ENCODE measurements at places on chromosomes 12 and 14. TPM values are rescaled to one million over a fixed set of nuclear protein-coding genes. Genes with fewer than 3 reads are reported as not detected.

Gene TAS2R9
- not detected for total RNA-seq

Gene GUCY2C
- total RNA-seq: not detected

Gene CD69
- total RNA-seq: 0.75 TPM

Gene TOMM20L
- not detected for total RNA-seq

Gene IFNG-AS1
- total RNA-seq: not detected

Gene RFLNA
- total RNA-seq: not detected

Gene EXOC3L4
- 2.0 TPM for total RNA-seq

Gene RASAL1
- 0.69 TPM for total RNA-seq

Gene TBC1D30
- total RNA-seq: 16.8 TPM

Gene GDF3
- total RNA-seq: not detected

Gene OTX2
- total RNA-seq: not detected

Gene CD163
- total RNA-seq: not detected

Gene TSPAN19
- not detected for total RNA-seq

Gene ZNF641
- total RNA-seq: 10.9 TPM

Gene NANOG
- total RNA-seq: not detected

- no peak for DNase-seq
- H3K27me3 ChIP-seq: peaks cover 51% of the 10 kb centered on the region
- no peak overlapping the region for H3K27ac ChIP-seq
- peaks cover 7% of the 10 kb centered on the region for H3K4me1 ChIP-seq
- peak overlapping the region; percentile 62 for H3K4me3 ChIP-seq
Measured at GRCh38 chr14:38208618-38209562, 1.2 kb downstream of the SSTR1 start.

DNA sequence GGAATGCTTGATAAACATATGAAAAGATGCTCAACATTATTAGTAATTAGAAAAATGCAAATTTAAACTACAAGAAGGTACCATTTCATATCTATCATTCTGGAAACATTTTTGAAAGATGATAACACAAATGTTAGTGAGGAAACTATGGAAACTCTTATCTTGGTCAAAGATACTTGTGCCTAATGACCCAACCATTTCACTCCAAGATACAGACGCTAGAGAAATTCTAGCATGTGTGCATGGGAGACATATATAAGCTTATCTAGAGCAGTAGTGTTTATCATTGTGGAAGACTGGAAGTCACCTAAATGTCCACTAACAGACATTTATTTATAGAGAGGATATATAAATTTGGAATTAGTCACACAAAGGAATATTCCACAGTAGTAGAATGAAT lies 143.1 kb upstream of the HMGA2 start:
- no peak overlapping the region for H3K4me3 ChIP-seq
- H3K27me3 ChIP-seq: no peaks in the 10 kb centered on the region
- no peaks in the 10 kb centered on the region for H3K36me3 ChIP-seq

DNA sequence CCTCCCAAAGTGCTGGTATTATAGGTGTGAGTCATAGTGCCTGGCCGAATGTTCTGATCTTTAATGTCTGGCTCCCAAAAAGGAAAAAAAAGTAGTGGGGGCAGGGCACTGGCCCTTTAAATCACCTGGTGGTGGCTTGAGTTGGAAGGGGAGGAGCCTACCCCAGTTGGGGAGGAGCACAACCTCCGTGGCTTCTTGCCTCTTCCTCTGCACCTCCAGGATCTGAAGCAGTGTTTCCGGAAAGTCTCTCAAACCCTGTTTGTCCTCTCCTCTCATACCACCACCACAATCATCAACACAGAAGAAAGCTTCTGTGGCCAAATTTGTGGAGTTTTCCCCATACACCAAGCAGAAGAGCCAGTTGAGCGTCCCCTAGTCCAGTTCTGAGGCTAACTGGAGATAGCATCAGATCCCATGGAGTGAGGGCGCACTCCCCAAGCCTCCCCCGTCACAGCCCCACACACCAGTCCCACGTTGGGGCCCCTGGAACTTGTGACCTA lies 24.3 kb upstream of the RCOR1 start:
- no peak overlapping the region for H3K4me3 ChIP-seq
- H3K27me3 ChIP-seq: no peaks in the 10 kb centered on the region
- peak; percentile 78 for DNase-seq
- H3K4me1 ChIP-seq: peaks cover 12% of the 10 kb centered on the region
- no peak overlapping the region for H3K27ac ChIP-seq

DNA sequence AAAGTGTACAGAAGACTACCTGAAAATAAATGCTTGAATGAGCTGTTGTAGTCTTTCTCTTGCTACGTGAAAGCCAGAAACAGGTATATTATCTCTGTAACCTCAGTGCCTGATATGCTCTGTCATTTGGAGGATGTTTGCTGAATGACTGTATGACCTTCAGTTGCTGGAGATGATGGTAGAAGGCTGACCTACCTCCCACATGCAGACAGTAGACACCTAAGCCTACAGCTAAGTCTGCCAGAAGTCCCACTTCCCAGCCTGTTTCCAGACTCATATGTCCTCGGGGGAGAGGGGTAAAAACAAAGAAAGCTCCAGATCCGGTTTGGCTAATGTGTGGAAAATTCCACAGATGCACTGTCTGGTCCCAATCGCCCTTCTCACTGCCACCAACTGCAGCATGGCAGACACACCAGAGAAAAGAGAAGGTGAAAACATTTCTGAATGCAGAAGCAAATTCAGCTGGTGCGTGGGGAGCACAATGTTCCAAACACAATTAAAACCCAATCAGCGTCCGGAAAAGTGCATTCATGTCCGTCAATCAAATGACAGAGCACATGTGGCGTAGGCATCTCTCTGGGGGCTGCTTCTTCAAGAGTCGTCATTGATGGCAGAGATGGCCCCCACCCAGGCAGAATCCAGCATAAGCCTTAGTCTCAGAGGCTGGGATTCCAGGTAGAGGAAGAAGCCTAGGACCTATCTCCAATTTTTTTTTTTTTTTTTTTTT lies 76.3 kb upstream of the TBX3 start:
- DNase-seq: peak; percentile 95
- peak overlapping the region; percentile 89 for H3K27ac ChIP-seq
- H3K4me1 ChIP-seq: peaks cover 25% of the 10 kb centered on the region
- no peak overlapping the region for H3K4me3 ChIP-seq
- H3K27me3 ChIP-seq: no peaks in the 10 kb centered on the region
- no peaks in the 10 kb centered on the region for H3K36me3 ChIP-seq

GRCh38 chr14:92496191-92496857 lies 17.3 kb upstream of the RIN3 start:
- H3K4me1 ChIP-seq: 0 out of 2 replicates have a peak, but pooled peaks cover under 1% of the 10 kb centered on the region
- H3K36me3 ChIP-seq: no peaks in the 10 kb centered on the region
- no peaks in the 10 kb centered on the region for H3K27me3 ChIP-seq
- H3K27ac ChIP-seq: no peak overlapping the region

GRCh38 chr14:59698793-59699192 lies 122.2 kb upstream of the CCDC175 start:
- no peaks in the 10 kb centered on the region for H3K4me1 ChIP-seq
- no peaks in the 10 kb centered on the region for H3K36me3 ChIP-seq
- H3K4me3 ChIP-seq: no peak overlapping the region
- peaks cover 18% of the 10 kb centered on the region for H3K27me3 ChIP-seq
- peak; percentile 75 for DNase-seq
- no peak overlapping the region for H3K27ac ChIP-seq

- H3K4me3 ChIP-seq: no peak overlapping the region
- no peaks in the 10 kb centered on the region for H3K27me3 ChIP-seq
- H3K36me3 ChIP-seq: no peaks in the 10 kb centered on the region
- H3K4me1 ChIP-seq: no peaks in the 10 kb centered on the region
Measured at GRCh38 chr12:92445253-92446082, 257.3 kb upstream of the PLEKHG7 start.

DNA sequence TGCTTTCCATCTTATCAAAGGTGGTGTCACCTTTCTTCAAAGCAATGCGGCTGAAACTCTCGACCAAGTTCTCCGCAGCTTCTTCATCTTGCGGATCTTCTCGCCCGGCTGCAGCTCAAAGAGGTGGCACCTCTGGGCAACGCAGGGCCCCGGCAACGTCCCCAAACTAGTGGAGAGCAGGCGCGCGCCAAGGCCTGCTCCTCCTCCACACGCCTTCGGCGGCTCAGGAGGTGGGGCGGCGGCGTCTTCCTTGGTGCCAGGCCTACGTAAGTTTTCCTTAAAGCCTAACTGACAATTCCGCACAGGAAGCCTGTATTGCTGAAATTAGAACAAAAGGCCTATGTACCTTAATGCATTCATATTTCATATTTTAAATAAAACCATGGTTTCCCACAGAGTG lies 112.0 kb downstream of the TMX1 start:
- H3K27me3 ChIP-seq: no peaks in the 10 kb centered on the region
- H3K36me3 ChIP-seq: no peaks in the 10 kb centered on the region
- DNase-seq: no peak
- H3K4me1 ChIP-seq: no peaks in the 10 kb centered on the region
- no peak overlapping the region for H3K4me3 ChIP-seq

DNA sequence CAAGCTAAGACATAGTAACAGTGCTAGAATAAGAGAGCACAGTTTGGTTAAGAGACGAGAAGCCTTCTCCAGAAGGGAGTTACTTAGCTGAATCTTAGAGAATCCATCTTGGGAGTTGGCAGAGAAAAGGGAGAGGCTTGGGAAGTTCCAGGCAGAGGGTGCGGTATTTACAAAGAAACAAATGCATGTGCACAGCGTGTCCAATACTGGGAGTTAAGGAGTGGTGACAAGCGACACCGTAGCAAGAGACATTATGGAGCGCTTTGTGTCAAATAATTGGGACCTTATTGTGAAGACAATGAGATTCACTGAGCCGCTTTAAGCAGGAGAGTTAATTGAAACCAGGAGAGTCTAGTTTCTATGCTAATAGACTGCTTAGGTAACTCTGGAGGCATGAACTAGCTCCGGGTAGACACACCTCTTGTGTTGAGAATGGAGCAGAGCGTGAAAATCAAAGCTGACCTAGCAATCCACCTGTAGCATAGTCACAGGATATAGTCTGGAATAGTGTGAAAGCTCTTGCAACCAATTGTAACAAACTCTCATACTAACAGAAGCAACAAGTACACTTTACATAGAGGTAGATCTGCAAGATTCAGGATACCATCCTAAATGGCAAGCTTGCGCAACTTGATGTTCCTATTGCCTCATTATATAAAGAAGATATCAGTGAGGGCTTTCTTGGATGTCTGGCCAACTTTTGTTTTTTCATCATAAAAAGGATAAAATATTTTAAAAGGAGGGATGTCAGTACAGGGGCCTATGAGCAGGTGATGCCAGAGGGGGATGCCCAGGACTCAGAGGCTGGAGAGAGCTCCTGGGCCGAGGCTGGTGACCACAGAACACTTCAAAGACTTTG lies 5.3 kb downstream of the ALDH1L2 start:
- no peak for DNase-seq
- peaks cover 5% of the 10 kb centered on the region for H3K4me1 ChIP-seq
- H3K4me3 ChIP-seq: no peak overlapping the region
- no peaks in the 10 kb centered on the region for H3K36me3 ChIP-seq
- no peaks in the 10 kb centered on the region for H3K27me3 ChIP-seq

DNA sequence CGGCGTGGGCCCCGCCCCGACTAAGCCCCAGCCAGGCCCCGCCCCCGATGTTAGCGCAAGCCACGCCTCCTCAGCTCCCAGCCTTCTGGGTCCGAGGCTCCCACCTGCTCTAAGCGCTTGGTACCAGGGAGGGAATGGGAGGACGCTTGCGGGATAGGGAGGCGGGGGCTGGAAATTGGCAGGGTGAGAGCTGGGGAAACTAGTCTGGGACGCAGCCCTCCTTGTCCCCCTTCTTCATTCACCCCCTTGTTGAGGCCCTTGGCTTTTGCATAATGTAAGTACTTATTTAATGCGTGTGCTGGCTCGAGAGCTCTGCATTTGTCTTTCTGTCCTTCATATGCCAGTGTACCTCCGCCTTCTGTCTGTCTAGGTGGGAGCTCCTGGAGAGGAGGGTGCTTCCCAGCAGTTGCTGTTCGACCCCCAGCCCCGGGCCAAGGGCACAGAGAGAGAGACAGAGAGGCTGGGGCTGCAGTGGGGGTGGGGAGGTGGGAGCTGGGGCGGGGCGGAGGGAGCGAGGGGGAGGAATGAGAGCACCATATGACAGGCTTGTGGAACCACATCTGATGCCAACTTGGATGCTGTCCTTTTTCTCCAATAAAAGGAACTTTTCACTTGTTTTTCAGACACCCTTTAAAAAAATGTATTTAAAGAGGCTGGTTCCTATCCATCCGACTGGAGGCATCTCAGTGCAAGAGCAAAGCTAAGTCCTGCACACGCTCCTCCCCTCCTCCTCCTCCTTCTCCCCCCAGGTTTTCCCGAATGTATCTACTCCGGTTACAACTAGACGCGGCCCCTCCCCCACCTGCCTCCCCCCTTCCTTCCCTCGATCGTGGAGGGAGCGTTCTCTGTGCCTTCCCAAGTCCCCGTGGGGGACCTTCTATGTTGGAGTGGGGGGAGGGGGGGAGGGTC lies 25.6 kb upstream of the MAP1LC3B2 start:
- H3K4me3 ChIP-seq: peak overlapping the region; percentile 68
- H3K27me3 ChIP-seq: no peaks in the 10 kb centered on the region
- H3K27ac ChIP-seq: peak overlapping the region; percentile 52
- peaks cover 30% of the 10 kb centered on the region for H3K4me1 ChIP-seq
- DNase-seq: peak; percentile 81

DNA sequence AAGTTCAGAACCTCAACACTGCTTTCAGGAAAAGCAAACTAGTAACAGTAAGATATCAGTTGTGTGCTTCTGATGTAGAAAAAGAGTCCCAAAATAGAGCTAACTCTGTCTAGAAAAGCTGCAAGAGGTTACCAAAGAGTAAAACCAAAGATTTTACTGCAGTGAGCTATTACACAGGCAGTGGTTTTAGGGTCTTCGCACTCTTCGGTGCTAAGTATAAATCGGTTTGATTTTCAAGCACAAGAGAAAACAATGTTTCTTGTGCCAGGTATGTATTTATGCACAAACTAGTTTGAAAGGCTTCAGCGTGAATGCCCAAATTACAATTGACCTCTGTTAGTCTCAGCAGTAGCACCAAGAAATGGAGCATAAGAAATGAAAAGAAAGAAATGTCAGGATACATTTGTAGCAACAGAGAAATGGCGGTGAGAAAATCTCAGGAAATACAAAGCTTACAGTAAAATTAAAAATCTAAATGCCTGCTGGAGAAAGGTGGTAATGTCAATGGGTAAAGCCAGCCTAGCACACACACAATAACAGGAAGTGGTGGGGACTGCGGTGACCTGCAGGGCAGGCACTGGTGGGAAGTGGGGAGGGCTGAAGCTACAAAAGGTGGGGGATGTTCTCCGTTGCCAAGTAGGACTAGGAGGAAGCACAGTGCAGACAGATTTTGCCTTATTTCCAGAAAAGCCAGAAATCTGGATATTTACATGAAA lies 18.0 kb upstream of the DYRK2 start:
- no peaks in the 10 kb centered on the region for H3K4me1 ChIP-seq
- no peaks in the 10 kb centered on the region for H3K27me3 ChIP-seq
- DNase-seq: peak; percentile 2
- no peak overlapping the region for H3K4me3 ChIP-seq
- no peaks in the 10 kb centered on the region for H3K36me3 ChIP-seq

DNA sequence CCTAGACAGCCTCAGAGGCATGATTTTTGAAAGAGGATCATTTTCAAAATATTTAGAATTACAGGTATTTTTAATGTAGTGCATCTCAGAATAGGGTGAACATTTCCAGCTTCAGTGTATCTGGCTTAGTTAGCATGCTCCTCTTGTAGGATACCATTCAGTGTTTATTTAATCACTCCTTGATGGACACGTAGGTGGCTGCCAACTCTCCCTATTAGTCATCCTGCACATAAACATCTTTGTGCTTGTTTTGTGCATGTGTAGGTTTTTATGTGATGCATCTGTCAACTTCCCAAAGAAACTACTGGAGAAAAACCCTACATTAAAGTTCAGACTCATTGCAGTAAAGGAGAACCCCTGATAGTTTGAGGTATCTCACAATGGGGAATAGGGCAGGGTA lies 52.5 kb upstream of the RBM19 start:
- H3K27ac ChIP-seq: no peak overlapping the region
- peak; percentile 82 for DNase-seq
- H3K27me3 ChIP-seq: 0 out of 2 replicates have a peak, but pooled peaks cover 14% of the 10 kb centered on the region
- H3K36me3 ChIP-seq: no peaks in the 10 kb centered on the region
- peaks cover 7% of the 10 kb centered on the region for H3K4me1 ChIP-seq

Measured in PC-3 (cell line).